ENCODE measurements at places on chromosomes 16 and 17.

GRCh38 chr17:38354466-38354865 lies 2.8 kb downstream of the SOCS7 start:
- DNase-seq, result no peak

GRCh38 chr16:56747486-56748045 lies 17.6 kb downstream of the NUP93 start:
- DNase-seq, result no peak

DNA sequence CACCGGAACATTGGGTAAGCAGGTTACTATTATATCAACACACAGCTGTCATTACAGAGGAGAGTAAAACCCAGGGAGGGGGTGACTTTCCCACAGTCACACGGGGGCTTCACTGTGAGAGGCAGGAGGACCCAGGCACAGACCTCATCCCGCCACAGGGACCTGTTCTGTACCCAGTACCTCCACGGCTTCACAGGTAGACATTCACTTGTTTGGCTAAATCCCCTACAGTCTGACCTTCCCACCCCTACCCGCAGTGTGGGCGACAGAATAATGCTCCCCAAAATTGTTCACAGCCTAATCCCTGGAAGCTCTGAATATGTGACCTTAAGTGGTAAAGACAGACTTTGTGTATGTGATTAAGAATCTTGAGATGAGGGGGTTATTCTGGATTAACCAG lies 16.5 kb downstream of the LITAF start:
- DNase-seq, result no peak

GRCh38 chr16:85075236-85075924 lies 36.9 kb downstream of the CIBAR2 start:
- no peak for DNase-seq

- peak; percentile 41 for DNase-seq
Observed at GRCh38 chr17:7444682-7445618, at the start of gene CHRNB1. Gene CHRNB1, plus strand, starts transcription at chr17:7445061. Its CDS starts 67 bp downstream, at chr17:7445128.

GRCh38 chr17:49963626-49964302 lies 5.2 kb upstream of the DLX4 start:
- DNase-seq, result no peak

DNA sequence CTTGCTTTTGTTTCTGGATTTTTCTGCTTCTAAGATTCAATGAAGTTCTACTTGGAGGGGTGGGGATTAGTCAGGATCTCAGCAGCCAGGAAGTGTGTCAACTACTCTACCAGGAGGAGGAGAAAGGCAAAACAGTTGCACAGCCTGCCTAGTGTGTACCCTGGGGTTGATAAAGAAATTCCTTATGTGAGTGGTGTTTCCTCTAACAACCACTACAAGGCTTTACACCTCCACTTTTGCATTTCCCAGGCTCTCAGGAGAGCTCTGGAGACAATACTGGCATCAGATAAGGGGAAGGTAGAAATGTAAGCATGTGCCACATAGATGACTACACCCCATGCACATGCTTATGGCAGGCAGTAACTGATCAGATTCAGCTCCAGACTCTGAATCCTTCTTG lies 174.6 kb downstream of the TOX3 start:
- DNase-seq, result no peak

DNA sequence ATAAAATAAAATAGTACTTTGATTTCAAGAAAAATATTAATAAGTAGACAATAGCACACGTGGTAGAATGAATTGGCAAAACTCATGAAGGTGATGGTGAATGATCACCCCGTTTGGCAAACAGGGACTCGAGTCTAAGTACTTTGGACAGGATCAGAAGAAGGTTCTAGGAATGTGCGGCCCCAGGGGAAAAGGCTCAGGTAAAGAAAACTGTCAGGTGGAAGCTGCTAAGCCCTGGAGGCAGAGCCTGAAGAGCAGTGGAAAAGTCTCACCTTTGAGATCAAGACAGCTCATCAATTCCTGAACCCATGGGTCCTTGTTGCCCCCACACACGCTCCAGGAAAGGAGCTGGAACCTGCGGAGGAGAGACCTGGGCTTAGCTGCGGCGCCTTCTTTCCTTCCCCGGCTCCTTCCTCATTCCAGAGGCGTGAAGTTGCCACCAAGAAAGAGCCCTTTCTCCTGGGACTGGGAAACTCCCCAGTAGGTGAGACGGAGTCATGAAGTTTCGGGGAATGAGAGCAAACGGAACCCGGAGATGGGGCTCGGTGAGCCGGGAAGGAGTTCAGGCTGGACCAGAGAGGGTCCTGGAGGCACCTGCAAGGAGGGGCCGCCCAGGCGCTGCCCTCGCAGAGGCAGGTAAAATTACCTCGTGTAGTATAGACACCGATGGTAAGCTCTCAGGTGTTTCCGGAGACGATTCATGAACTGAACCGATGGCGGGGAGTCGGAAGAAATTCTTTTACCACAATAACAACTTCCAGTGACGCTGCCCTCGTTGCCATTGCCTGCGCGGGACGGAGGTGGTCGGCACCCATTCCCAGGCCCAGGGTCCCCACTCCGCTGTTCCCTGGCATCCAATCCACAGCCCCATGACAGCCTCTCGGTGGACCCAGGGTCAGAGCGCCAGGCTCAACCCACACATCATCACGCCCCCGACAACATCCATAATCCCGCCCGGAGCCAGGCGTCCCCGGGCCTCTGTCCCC lies 1.2 kb upstream of the ZMYND15 start:
- DNase-seq, result peak; percentile 66

GRCh38 chr17:14630621-14631020 lies 329.7 kb downstream of the HS3ST3B1 start:
- no peak for DNase-seq

- no peak for DNase-seq
Observed at GRCh38 chr16:4637501-4638166, 13.0 kb downstream of the MGRN1 start.

GRCh38 chr17:17060001-17060922 lies 18.0 kb downstream of the MPRIP start:
- no peak for DNase-seq

DNA sequence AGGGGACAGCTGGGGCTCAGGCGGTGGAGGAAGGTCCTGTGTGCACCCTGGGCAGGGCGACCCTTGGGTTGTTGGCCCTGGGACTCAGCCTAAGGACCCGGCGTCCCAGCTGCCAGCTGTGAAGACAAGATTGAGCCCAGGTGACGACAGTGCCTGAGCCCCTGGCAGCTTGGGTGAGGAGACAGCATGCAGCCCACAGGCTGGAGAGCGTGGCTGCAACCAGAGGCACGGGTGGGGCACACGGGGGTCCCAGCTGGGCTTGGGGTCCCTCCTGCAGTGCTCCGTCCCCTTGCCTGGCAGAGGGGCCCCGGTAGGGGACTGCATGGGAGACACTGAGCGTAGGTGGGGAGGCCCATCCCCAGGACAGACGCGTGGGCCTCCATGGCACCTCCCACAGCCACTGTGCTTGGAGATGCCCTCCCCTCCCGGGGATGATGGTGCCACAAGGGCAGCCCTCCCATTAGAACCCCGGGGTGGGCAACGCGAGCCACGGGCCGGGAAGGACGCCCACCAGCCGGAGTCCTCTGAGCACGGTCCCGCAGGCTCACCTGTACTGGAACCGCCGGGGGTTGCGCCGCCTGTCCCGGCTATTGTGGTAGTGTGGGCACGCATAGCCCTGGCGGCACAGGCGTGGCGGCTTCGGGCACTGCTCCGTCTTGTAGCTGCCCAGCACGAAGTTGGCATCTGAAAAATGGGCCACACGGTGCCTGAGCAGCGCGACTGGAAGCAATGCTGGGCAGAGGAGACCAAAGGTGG lies 15.5 kb downstream of the UNKL start:
- no peak for DNase-seq

DNA sequence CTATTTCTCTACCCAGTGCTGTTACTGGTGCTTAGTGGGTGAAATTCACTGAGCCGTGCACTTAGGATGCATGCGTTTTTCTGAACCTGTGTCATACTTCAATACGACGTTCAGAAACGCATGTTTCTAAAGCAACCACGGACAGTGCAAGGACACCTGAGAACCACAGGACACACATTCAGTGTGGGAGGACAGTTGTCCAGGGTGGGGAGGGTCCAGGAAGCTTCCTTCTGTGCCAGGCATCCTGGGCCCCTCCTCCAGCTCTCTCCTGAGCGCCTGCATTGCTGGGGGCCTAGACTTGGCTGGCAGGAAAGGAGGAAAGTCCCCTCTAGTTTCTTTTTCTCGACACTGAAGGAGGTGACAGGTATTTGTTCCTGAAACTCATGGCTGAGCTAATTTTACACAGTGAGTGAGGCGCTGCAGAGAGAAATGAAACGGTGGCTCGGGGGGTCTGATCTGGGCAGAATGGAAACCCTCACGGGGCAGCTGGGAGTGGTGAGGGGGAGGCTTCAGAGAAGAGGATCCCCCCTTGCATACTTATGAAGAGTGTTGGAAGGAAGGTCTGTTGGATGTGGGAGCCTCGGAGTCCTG lies 89.9 kb downstream of the IRF8 start:
- peak; percentile 17 for DNase-seq

DNA sequence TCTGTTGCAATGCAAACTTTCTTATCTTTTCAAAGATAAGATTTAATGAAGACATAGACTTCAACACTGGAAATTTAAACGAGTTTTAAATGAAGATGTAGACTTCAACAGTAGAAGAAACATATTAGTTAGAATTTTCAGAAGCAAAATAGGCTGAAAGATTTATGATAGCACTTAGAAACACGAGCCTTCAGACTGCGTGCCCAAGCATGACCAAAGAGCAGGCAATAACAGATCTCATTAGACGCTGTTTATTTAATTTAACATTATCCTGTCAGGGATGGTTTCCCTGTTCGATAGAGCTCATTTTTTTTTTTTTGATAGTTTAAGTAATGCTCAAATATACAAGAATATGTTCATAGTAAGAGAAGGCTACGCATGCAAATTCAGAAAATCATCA lies 604.7 kb upstream of the SOX9 start:
- no peak for DNase-seq

- DNase-seq, result no peak
Observed at GRCh38 chr17:60817192-60817591, 139.5 kb downstream of the BCAS3 start.

- no peak for DNase-seq
Observed at GRCh38 chr16:53078765-53079485, 24.1 kb downstream of the CHD9 start.

GRCh38 chr16:86244936-86245335 lies 265.4 kb upstream of the FOXF1 start:
- DNase-seq, result no peak

DNA sequence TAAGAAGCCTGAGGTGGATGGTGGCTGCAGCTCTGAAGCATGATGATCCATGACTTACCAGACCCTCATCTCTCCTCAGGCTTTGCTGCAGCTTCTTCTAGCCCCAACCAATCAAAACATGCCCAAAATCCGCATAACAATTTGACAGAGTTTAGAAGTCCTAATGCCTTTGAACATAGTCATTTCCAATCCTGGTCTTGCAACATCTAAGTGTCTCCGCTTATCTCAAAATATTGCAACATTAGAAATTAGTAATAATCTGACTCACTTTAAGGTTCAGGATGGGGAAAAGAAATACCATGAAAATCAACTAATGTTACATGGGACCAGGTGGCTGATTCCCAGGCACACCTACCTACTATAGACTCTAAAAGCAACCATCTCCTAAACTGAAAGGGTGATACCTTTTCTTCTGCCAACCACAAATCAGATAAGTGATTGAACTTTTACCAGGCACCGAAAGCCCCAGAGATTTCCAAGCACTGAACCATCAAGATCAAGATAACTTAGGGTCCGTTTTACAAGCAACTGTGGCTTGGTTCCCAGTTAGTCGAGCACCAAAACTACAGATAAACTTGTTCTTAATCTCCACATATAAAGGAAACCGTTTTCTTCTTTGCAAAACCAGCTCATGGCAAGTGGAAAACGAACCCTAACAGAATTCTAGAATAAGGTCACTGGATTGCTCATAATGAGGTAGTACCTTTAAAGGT lies 14.0 kb downstream of the ERN1 start:
- DNase-seq, result peak; percentile 29

DNA sequence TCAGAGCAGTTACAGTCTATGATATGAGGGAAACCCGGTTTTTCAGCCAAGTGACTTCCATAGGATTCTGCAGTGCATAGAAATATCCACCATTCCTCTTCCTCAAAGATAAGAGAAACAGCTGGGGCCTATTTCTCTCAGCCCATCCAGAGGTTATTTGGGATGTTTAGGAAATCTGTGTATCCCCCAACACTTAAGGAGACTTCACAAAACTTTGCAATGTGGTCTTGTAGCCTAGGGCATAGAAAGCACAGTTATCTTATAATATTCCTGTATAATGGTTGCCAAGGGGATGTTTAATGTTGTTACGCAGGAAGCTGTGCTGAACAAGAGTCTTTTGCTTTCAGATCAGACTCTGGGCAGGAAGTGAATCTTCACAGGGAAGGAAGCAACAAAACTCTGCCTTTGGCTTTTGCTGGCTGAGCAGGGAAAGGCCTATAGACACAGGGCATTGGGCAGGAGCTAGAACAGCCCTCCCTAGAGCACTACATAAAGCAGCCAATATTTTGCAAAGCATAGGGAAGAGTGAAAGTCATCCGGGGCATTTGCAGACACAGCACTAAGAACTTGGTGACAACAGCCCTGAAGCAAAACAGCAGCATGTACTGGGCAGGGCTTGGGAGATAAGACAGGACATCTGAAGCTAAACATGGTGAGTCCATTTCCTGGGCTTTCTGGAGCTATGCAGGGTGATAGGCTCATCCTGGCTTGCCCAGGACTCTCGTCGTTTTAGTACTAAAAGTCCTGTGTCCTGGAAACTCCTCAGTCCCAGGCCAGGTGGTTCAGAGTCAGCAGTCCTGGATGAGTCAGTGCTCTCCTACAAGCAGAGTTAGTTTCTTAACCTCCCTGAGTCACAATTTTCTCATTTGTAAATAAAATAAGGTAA lies 18.7 kb upstream of the BEAN1 start:
- DNase-seq, result peak; percentile 75

GRCh38 chr17:77622647-77623046 lies 335.9 kb upstream of the TNRC6C start:
- no peak for DNase-seq

DNA sequence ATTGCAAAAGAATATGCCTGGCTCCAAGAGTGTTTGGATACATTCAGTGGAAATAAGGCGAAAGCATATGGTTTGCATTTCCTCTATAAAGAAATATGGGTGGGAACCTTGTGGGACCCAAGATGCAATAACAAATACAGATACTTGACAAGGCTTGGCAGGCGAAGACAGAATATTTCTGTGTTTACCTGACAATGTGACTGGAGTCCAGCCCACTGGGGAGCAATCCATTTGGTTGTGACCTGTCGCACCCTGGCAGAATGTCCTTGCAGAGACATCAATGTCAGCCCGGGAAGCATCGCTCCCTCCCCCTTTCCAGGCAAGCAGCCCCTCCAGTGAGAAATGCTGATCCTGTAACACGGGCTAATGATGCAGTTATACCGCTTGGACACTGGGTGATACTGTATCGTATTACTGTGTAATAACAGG lies 296.6 kb downstream of the MAF start:
- no peak for DNase-seq

GRCh38 chr17:50920891-50921586 lies 54.9 kb upstream of the TOB1 start:
- no peak for DNase-seq

Data from natural killer cell (primary cell).